ENCODE measurements at places on chromosomes 2 and 18.

GRCh38 chr2:46926863-46927262 lies 11.3 kb upstream of the MCFD2 start:
- no peak for DNase-seq

DNA sequence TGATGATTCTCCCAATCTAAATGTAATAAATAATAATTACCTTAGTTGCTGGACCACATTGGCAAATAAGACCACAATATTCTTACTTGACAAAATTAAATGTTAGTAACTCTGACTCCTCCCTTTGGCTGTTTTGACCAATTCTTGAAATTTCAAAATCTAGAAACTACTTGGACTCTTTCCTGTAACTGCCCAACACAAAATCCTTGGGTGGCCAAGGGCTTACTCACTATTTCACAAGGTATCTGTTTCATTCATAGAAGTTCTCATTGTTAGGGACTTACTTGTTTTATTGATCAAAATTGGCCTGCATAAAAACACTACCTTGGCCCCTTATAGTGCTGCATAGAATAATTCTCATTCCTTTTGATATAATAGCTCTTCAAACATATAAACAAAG lies 19.4 kb downstream of the CDH20 start:
- DNase-seq: no peak

DNA sequence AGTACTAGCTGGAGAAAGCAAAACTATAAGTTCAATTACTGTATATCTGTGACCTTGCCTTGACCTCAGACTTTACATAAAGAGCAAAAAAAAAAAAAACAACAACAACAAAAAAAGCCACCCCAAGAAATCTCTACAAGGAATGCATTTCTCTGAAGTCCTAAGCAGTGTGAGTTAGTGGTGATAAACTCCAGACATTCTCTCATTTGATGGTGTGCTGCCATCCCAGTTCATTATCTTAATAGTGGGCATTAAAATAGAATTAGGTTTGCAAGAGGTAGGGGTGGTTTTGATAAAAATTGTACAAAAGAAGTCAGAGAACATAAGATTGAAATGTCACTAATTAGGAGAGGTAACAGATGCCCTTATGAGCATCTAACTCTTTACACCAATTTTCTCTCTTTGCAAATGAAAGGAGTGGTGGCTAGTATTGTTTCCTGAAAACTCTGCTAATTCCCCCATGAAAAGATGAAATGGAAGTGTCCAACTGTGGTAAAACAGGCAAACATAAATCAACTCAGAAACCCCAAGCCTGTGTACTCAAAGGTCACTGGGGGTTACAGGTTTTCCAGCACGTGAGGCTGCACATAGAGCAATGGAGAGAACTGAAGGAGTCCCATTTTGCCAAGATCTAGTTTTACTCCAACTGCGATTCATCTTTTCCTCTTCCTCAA lies 131.9 kb downstream of the MEIS1 start:
- DNase-seq: no peak

DNA sequence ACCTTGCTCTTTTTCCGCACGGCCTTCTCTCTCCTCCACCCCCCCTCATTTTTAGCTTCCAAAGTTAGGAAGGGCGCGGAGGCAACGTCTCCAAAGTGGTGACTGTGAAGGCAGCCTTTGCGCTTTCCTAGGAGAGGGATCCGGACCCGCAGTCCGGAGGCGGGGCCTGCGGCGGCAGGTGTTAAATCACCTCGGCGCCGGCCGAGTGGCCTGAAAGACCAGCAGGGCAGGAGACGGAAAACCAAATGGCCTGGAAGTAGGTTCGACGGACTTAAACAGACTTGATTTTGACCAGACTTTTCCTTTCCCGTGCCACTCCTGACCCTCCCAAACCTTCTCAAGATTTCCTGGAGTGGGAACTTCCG lies 615 bp downstream of the GORASP2 start:
- peak; percentile 11 for DNase-seq

GRCh38 chr2:215361211-215361875 lies 49.5 kb downstream of the ATIC start:
- DNase-seq: no peak

- DNase-seq: no peak
Measured at GRCh38 chr2:197706839-197707207, 1.7 kb downstream of the MARS2 start.

DNA sequence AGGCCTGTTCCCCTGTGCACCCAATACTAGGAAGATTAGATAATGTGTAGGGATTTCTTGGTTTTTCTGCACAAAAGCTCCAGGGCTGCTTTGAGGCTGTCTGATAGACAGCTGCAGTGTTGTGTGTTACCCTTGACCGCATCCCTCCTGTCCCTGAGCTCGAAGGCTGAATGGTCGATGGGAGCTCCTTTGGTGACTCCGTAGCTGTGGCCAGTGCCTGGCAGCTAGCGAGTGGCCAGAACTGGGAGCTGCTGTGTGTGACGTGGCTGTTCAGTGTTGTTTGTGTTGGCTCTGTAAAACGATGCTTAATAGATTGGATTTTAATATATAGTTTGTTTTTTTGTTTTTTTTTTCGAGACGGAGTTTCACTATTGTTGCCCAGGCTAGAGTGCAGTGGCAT lies 170.0 kb downstream of the AGAP1 start:
- DNase-seq: no peak

- no peak for DNase-seq
Measured at GRCh38 chr2:48849770-48850169, 94.2 kb upstream of the LHCGR start.

DNA sequence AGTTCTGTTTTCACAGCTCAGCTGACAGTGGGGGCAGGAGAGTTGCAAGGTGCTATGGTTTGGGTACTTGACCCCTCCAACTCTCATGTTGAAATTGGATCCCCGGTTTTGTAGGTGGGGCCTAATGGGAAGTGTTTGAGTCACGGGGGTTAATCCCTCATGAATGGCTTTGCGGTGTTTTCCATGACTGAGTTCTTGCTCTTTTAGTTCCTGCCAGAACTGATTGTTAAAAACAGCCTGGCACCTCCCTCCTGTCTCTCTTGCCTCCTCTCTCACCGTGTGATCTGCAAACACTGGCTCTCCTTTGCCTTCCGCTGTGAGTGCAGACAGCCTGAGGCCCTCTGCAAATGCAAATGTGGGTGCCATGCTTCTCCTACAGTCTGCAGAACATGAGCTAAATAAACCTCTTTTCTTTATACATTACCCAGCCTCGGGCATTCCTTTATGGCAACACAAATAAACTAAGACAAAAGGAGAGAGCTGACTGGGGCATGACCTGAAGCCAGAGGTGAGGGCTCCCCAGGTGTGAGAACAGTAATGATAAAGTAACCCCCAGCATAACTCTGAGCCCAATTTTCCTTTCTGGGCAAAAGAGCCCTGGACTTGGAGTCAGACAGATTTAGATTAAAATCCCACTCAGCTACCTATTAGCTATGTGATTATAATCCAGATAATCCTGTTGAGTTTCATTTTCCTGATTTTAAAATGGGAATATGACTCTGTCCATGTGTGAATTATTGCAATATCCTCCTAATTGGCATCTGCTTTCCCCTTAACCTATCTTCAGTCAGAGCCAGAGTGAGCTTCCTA lies 64.9 kb upstream of the CAPN13 start:
- DNase-seq: no peak

GRCh38 chr2:17166506-17166905 lies 351.7 kb downstream of the RAD51AP2 start:
- peak; percentile 4 for DNase-seq

- DNase-seq: no peak
Measured at GRCh38 chr2:222239091-222239490, 59.7 kb downstream of the PAX3 start.

DNA sequence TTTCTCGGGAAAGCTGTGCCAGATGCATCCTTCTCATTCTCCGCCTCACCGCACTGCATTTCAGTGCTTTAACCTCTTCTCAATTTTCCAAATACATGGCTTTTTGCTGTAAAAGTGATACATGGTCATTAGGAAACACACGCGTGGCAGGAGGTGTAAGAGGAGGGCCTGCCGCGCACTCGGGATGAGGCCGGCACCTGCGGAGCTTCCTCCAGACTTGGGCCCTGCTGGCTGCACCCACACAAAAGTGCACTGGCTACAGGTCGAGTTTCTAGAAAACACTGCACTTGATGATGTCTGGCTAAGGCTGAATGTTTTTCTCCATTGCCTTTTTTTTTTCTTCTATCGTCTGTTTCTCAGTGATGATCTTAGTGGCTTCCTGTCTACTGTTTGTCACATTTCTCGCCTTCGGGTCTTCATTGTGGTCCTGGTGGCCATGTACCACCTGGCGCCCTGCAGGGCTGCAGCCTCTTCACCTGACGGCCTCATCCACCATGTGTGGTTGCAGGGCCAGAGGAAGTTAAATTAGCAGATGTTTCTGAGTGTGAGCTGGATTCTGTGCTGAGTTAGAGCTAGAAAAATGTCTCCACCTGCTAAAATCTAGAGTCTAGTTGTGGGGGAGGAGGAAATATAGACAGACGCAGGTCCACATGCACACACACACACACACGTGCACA lies 7.6 kb downstream of the KCNG2 start:
- DNase-seq: no peak

DNA sequence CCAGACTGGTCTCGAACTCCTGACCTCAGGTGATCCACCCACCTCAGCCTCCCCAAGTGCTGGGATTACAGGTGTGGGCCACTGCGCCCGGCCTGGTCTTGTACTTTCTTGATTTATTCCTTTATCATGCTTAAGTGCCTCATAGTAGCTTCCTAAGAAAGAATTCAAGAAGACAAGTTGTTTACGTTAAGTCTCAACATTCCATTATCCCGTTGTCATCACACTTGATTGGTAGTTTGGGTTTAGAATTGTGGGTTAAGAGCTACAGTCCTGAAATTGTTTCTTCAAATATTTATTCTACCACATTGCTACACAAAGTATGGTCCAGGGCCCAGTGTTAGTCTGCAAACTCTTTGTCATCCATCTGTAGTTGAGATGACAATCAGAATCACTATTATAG lies 194.0 kb downstream of the VWC2L start:
- no peak for DNase-seq

DNA sequence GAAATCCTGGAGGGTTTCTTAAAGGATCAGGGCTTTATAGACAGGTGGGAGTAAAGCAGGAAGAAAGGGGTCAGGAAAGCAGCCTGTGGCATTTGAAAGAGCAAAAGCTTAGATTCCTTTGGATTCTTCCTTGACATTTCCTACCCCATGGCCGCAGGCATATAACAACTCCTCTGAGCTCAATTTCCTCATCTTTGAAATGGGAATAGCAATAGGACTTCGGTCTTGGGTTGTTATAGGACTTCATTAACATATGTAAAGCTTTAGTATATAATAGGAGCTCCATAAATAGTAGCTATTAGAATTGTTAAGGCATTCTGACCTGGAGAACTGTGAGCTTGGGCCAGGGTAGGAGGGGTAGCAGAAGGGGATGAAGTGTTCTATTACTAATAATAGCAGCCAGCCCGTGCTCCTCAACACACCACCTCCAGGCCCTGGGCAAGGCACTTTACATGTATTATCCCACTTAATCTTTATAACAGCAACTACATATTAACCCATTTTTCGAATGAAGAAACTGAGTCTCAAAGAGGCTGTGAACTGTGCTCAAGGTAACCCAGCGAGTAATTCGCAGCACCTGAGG lies 10.6 kb downstream of the ZFP36L2 start:
- DNase-seq: no peak

DNA sequence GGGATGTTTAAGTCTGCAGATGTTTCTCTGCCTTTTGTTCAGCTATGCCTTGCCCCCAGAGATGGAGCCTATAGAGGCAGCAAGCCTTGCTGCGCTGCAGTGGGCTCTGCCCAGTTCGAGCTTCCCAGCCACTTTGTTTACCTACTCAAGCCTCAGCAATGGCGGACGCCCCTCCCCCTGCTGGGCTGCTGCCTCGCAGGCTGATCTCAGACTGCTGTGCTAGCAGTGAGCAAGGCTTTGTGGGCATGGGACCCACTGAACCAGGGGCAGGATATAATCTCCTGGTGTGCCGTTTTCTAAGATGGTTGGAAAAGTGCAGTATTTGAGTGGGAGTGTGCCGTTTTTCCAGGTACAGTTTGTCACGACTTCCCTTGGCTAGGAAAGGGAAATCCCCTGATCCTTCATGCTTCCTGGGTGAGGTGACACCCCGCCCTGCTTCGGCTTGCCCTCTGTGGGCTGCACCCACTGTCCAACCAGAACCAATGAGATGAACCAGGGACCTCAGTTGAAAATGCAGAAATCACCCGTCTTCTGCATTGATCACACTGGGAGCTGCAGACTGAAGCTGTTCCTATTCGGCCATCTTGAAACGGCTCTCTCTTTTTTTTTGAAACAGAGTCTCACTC lies 27.6 kb upstream of the ADAM23 start:
- DNase-seq: no peak

GRCh38 chr2:174925046-174925784 lies 80.0 kb downstream of the CHN1 start:
- no peak for DNase-seq

GRCh38 chr2:45285311-45285710 lies 276.1 kb upstream of the SIX2 start:
- no peak for DNase-seq

DNA sequence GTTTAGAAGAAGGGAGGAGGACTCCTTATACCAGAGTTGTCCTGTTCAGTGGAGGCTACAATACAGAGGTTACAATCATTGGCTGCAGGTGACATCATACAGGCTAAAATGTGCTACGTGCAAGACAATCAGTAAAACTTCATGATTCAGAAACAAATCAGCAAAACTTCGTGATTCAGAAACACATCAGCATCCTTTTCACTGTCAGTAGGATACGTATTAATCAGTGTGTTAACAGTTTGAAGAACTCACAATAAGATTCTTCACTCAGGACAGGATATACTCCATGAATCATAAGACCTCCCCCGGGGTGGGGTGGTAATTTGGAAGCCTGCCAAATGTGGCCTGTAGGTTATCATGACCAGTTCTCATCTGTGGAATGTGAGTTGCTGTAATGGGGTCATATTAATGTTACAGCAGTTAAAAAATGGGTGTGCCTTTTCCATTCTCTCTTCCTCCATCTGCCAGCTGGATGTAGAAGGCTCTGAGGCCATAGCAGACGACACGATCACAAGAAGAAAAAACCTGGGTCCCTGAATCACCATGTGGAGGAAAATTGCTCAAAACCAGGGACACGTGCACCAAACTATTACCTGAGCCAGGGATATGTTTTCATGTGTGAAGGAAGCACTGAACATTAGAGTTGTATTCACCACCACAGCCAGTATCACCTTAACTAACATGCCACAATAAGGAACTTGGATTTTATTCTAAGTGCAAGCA lies 134.8 kb upstream of the CREB1 start:
- DNase-seq: no peak

DNA sequence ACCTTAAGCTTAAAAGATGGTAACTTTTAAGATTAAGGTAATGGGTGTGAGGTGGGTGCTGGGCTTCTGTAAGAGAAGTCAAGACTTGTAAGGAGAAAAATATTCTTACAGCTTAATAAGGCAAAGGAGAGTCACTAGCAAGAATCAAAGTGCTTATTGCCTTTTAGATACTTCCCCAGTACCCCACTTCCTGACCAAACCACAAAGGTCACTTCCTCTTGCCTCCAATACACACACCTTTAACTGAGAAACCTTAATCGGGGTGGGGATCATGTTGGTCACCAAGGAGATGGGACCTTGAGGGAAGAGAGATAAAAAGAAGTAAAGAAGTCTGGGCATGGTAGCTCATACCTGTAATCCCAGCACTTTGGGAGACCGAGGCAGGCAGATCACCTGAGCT lies 10.6 kb upstream of the ATG16L1 start:
- no peak for DNase-seq
